ENCODE measurements at places on chromosomes 12 and 14.
A peak's percentile ranks its signal among the peaks of the same experiment; 100 is the strongest.

DNA sequence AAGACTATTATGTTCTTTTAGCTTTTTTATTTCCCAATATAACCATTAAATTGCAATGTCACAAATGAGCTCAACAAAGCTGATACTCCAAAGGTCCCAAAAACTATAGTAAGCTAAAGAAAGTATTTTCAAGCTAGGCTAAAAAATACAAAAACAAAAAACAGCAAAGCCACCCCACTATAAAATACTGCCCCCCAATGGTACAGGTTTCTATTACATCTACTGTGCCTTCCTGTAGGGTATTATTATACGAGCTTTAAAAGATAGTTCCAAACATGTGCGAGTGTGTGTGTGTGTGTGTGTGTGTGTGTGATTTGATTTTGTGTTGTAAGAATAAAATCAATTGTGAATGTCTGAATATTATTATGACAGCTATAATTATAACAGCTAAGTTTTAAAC is 1.1 kb downstream of the IFNG start:
- peak; percentile 22 for DNase-seq

DNA sequence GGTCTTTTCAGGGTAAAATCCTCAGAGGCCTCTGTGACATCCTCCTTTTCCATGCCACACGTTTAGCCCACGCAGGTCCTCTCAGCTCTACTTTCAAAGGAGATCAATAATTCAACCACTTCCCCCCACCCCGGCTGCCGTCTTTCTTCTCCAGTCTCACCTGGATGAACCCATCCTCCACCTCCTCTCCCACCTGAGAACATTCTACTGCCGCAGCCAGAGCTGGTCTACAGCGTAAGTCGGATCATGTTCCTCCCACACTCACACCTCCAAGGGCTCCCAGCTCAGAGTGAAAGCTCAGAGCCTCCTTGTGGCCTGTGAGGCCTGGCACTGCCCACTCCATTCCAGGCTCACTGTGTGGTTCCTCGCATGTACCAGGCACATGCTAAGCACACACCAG is 246.6 kb downstream of the CHST11 start:
- DNase-seq, result no peak

GRCh38 chr12:122827258-122827657 is 8.0 kb upstream of the HIP1R start:
- no peak for DNase-seq

DNA sequence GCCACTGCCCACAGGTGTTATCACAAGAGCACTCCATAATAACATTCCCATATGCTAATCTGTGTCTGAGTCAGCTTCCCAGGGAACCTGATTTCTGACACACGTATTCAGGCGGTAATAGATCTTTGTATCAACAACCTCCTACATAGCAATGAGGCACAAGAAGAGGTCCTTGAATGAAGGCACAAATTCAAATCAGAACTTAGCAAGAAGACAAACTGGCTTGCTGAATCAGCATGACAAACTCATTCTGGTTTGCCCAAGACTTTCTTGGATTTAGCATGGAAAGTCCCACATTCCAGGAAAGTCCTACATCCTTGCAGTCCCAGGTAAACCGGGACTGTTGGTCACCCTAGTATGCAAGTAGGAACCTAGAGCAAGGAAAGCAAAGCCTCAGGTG is 33.9 kb upstream of the RNU6-7 start:
- DNase-seq, result no peak

DNA sequence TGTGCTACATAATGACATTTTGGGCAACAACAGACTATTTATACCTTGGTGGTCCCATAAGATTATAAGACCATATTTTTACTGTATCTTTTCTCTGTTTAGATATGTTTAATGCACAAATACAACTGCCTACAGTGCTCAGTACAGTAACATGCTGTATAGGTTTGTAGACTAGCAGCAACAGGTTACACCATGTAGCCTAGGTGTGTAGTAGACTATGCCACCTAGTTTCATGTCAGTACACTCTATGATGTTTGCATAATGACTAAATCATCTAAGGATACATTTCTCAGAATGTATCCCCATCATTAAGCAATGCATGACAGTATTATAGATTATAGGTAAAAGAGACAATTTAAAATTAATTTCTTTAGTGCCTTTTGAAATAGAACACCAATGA is 30.7 kb upstream of the CEBPE start:
- DNase-seq, result no peak

DNA sequence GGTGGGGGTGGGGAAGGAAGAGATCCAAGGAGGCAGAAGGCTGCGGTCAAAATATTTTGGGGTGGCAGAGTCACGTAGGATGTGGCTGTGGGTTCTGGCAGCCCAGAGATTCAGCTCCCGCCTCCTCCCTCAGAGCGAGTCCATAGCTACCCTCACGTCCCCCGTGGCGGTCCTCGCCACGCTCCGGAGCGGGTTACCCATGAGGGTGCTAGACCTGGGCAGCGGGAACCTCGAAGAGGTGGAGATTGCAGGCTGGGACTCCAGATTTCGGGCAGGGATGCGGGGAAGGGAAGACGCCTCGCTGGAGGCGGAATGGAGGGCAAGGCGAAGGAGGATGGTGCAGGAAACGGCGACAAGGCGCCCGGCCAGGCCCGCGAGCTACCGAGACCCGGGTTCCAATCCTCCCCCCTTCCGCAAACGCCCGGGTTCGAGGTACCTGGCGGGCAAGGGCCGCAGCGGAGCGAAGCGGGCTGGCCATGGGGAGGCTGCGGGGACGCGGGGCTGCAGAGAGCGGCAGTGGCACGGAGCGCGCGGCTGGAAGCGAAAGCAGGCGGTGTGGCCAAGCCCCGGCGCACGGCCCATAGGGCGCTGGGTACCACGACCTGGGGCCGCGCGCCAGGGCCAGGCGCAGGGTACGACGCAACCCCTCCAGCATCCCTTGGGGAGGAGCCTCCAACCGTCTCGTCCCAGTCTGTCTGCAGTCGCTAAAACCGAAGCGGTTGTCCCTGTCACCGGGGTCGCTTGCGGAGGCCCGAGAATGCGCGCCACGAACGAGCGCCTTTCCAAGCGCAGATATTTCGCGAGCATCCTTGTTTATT is 46.2 kb downstream of the BCAT1 start:
- no peak for DNase-seq

DNA sequence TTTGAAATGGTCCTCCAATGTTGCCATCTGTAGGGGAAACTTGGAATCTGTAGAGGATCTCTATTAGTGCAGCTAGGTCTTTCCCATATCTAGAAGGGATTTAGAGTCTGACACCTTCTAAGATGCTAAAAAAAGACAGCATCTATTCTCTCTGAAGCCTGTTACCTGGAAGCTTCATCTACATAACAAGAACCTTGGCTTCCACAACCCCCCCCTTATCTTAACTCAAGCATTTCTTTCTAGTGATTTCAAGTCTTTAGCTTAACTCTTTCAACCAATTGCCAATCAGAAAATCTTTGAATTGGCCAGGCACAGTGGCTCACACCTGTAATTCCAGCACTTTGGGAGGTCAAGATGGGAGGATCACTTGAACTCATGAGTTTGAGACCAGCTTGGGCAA is 543.3 kb downstream of the TRHDE start:
- peak; percentile 19 for DNase-seq
